ENCODE measurements at places on chromosomes 3 and 15.

DNA sequence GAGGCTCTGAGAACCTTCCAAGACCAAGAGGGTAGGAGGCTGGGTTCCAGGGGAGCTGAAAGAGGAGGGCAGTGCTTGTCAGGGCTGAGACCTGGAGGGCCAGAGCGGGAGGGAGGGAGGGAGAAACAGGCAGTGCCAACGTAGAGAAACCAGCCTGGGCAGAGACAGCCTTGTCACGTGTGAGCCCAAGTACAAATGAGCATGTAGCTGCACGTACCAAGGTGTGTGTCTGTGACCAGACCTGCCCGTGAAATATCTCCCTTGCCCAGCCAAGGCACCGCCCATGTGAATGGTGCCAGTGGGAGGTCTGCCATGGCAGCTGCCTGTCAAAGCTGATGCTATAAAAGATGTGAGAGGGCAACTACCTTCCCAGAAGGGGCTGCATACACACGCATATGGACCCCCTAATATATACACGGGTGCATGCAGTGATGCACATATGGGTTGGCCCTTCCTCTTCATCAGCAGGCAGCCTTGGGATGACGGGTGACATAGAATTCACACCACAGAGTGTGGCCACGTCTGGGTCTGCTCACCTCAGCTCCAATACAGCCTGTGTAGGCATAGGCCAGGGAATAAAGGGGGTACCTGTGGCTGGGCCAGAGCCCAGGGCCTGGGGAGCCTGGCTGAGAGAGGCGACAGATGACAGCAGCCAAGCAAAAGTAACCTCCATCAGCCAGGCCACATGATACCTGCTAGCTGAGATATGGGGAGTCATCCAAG is 7.8 kb upstream of the CTDSPL start:
- DNase-seq, result no peak

- no peak for DNase-seq
Observed at GRCh38 chr15:94277485-94277884, 46.1 kb downstream of the MCTP2 start.

DNA sequence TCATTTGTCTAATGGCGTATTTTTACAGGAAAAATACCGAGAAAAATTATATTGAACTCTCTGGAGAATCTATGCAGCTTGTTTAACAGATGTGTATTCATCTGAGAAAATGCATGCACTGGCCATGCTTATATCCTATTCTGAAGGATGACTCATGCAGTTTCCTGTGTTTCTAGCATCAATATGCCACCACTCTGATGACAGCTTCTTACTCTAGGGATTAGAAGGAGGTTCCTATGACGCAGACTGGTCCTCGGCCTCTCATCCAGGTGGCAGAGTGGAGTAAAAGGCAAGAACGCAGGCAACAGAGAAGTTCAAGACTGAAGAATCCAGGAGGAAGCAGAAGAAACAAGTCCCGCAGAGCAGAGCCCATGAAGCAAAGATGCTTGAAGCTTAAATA is 910.0 kb upstream of the ROBO1 start:
- no peak for DNase-seq

DNA sequence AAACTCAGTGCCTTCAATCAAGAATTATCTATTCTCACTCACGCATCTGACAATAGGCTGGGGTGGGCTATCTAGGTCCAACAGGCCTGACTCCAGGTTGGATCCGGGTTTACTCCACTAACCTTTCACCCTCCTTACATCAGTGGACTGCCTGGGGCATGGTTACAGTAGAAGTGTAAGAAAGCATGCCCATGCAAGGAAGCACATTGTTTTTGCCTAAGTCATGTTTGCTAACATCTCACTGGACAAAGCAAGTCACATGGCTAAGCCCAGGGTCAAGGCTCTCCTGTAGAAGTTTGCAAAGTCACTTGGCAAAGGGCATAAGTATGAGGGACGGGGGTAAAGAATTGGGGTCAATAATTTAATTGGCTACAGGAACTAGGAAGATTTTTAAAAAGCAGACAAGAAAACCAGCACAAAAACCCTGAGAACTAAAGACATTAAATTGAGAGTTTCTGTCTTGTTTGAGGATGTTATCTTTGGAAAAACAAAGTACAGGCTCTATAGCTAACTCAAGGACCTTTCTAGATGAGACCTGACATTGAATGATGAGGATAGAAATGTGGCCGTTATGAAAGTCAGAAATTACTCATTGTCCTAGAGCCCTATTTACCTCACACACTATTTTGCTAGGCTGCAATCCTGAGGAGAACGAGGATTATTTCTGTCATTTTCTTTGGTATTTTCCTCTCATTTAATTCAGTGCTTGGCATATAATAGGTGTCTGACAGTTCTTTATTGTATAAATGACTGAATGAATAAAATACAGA is 214.2 kb downstream of the IL20RB start:
- no peak for DNase-seq

GRCh38 chr3:29890801-29891200 is 609.9 kb downstream of the RBMS3 start:
- no peak for DNase-seq

DNA sequence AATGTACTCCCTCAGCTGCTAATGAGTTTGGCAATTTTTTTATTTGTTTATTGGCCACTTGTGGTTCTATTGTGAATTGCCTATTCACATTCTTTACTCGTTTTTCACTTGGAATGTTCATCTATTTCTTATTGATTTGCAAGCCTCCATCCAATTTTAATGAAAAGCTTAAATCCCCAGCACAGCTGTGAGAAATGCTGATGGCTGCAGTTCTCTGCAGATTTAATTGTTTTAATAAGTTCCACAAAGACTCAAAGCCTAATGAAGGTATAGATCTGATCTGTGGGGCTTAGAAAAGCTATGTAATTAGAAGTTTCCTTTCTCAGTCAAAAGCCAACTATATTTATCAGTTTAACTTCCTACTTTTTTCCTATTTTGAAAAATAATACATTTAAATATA is 41.5 kb downstream of the LYZL4 start:
- no peak for DNase-seq

GRCh38 chr3:30098243-30098642 is 508.2 kb upstream of the TGFBR2 start:
- no peak for DNase-seq

- DNase-seq, result no peak
Observed at GRCh38 chr15:92195241-92195640, 198.4 kb upstream of the ST8SIA2 start.

- DNase-seq, result no peak
Observed at GRCh38 chr15:87209891-87210689, 1046.4 kb downstream of the NTRK3 start.

- DNase-seq, result no peak
Observed at GRCh38 chr3:106215047-106215446, 346.2 kb upstream of the CBLB start.

DNA sequence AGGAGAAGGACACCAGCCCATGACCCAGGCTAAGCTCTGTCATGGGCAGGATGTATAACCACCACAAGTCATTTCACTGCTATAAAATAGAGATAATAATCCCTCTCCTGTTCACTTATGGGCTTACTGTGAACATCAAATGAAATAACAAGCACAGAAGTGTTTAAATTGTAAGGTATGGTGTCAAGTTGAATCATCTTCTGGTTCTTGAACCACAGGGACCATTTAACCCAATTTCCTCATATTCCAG is 44.3 kb upstream of the TLE3 start:
- no peak for DNase-seq

- no peak for DNase-seq
Observed at GRCh38 chr3:147816752-147817151, 407.6 kb downstream of the ZIC1 start.

DNA sequence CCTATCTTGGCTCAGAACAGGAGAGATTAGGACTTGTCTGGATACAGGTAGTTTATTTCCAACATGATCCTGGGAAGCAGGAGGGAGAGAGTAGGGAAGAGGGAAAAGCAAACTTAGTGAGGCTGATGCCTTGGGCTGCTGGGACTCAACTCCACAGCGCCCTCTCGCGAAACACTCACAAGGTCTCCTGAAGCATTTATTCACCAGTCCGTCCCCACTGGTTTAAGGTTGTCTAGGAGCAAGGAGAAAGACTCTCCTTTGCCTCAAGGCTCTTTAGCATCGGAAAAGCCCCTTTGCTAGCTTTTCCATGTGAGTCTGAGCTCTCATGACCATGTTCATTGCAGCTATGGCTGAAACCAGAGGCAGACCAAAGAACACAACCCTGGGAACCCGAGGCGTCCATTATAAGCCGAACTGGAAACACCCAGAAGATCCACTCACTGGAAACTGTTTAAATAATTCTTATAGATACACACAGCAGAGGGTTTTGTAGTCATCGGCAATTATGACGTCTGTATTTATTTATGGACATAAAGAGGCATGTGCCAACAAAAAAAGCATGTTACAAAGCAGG is 244.5 kb downstream of the CD47 start:
- DNase-seq, result no peak

- no peak for DNase-seq
Observed at GRCh38 chr3:120424976-120425570, 25.7 kb downstream of the FSTL1 start.

DNA sequence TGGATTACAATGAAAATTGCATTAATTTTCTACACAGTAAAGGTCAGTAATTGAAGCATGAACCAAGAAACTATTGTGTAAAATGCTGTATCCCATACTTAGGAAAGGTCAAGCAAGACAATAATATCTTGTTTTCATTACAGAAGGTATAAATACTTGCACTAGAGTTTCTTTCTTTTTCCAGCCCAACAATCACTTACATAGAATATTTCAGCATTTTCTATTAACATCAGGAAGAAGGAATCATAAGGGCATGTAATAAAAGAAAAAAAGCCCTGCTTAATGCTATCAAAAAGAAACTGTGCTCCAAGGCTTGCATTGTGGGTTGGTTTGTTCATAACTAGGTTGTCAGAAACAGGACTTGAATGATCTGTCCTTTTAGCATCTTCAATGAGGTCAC is 215.1 kb downstream of the MCTP2 start:
- no peak for DNase-seq

GRCh38 chr3:45551214-45552010 is 43.1 kb upstream of the LIMD1 start:
- no peak for DNase-seq

- no peak for DNase-seq
Observed at GRCh38 chr3:183873914-183874313, 10.8 kb downstream of the PARL start.

DNA sequence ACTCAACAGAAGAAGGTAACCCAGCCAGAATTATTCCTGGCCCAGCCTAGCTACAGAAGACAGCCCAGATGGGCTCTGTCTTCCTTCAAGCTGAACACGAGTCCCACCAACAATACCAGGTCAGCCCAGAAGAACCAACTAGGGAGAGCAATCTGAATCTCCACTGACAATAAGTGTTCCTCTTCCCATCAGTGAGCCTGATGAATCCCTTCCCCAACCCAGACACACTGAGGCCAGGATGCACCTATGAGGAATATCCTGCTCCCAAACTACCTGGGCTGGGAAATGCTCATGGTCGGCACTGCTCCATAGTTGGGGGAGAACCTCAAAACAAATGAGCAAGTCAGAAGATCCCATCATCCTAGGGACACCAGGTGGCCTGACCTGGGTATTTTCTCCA is 351.1 kb downstream of the OCA2 start:
- DNase-seq, result no peak

- DNase-seq, result no peak
Observed at GRCh38 chr15:92711457-92711831, 55.9 kb upstream of the FAM174B start.

GRCh38 chr3:177449360-177450006 is 252.2 kb upstream of the TBL1XR1 start:
- DNase-seq, result peak; percentile 100

DNA sequence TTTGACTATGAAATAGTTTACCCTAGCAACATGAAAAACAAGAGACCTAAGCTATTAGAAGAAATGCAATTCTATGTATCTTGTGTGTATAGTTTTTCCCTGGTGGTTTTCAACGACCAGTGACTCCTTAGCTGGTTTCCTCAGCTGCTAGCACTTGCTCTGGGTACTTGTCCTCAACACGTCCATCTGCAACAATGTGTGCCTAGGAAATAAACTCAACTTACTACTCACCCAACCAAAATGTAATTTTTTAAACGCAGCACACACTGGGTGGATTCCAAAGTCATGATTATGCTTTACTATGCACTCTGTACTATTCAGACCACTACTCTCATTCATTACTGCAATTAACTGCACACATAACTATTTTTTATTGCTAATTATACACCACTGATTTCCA is 31.0 kb downstream of the CPA3 start:
- no peak for DNase-seq

DNA sequence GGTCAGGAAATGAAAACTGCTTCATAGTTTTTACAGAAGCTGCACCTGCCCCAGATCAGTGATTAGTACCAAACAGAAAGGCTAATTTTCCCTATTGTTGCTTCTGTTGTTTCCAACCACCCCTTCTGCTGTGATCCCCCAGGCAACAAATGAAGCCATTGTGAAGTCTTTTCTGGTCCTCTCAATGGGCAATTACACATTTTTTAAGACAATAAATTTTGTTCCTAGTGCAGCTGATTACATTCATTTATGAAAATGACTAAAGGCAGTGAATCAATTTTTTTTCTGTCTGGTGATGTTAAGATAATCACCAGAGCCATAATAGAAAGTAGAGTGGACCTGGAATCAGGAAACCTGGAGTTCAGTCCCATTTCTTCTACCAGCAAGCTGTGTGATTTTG is 32.7 kb downstream of the GLDN start:
- no peak for DNase-seq

DNA sequence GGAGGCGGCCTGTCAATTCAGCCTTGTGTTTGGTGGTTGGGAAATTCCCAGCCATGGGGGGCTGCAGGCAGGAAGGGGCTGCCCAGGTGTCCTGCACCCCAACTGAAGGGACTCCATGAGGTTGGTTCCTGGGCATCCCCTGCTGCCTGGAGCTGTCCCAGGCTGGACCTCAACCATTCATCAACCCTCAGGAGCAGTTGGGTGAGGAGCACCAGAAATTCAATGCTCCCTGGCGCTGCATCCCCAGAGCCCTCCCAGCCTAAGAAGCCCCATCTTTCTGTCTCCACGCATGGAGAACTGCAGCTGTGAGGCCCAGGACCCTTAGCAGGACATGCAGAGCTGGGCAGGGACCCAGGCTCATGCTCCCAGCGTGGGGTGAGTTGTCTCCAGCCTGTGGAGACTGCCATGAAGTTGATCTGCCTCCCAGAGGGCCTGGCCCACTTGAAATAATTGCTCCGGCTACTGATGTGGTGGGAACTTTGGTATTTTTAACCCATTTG is 8.0 kb upstream of the SEMA3B start:
- no peak for DNase-seq

DNA sequence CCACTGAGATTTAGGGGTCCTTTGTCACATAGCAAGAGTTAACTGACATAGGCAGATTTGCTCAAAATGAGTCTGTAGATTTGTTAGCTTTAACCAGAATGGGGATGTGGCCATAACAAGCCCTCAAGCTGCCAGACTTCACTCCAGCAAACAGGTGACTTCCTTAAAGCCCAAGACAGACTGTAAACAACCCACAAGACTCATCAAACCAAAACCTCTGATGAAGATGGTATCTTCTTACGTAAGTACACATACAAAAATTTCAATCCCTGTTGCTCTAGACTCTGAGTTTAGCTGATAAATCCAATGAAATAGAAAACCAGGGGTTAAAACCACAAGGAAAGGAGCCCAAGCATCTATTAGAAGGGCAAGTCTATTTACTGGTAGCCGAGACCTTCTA is 18.2 kb upstream of the ZBTB20 start:
- DNase-seq, result no peak

GRCh38 chr3:56880720-56881575 is 79.2 kb upstream of the ARHGEF3 start:
- DNase-seq, result no peak

- no peak for DNase-seq
Observed at GRCh38 chr3:157098823-157099185, 61.1 kb downstream of the CCNL1 start.

- no peak for DNase-seq
Observed at GRCh38 chr3:103126115-103126514, 691.3 kb downstream of the ZPLD1 start.

Data from AML-193 (cell line).